Natural killer cell (primary cell): ENCODE measurements at places on chromosomes 6 and 20. TPM values are rescaled to one million over a fixed set of nuclear protein-coding genes. Genes with fewer than 3 reads are reported as not detected.

DNA sequence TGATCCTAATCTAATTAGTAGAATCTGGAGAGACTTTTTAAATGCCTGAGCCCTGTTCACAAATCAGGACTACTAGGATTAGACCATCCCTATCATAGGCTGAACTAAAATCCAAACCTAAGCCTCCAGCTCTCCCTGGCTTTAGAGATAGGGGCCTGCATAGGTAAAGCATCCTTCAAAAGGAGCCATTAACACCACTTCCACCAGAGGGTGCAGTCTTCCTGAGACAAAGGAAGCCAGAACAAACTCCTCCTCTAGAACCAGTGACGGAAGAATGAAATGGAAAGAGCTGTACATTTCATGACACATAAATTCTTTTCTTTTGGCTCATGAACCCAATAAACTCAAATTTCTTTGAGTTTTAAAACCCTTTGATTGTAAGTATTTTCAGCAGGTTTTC, 291.2 kb upstream of the ADGRB3 start:
- no peaks in the 10 kb centered on the region for H3K4me1 ChIP-seq
- DNase-seq: no peak
- no peak overlapping the region for H3K27ac ChIP-seq
- no peaks in the 10 kb centered on the region for H3K36me3 ChIP-seq

GRCh38 chr6:30730601-30731435, 10.7 kb downstream of the TUBB start:
- no peak overlapping the region for H3K27ac ChIP-seq
- DNase-seq: peak; percentile 91
- no peak overlapping the region for H3K4me3 ChIP-seq
- H3K27me3 ChIP-seq: no peaks in the 10 kb centered on the region

DNA sequence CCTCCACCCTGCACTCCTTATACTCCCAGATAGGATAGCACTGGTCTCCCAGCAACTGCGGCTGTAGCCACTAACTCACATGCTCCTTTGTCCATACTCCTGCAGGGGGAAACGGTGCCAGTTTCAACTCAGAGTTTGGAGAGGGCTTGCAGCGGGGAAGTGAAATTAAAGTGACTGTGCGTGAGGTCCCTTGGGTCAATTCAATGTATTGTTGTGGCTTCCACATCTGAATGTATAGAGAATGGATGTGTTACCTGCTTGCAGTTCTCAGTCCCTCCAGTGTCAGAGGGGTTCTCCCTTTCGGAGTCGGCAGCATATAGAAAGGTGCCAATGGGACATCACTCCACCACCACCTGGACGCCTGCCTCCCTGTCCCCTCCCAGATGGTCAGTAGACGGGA, 93.6 kb upstream of the CNKSR3 start:
- DNase-seq: no peak
- H3K27ac ChIP-seq: no peak overlapping the region
- H3K36me3 ChIP-seq: no peaks in the 10 kb centered on the region
- no peak overlapping the region for H3K4me3 ChIP-seq

DNA sequence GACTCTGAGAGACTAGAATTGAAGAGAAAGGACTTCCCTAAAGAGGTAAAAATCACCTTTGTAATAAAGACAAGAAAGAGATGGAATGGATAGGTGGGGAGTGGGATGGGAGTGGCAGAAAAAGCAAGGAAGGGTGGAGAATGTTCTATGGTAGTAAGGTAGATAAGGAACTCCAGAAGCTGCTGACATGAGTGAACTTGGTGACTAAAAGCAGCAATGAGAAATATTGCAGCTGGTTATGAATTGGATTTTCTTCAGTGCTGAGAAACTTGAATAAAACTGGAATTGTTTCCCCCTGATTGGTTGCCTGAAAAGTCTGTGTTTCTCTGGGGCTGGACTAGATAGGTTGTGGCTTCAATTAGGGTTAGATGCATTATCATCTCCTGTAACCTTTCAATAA, 15.7 kb upstream of the DTNBP1 start:
- no peaks in the 10 kb centered on the region for H3K27me3 ChIP-seq
- H3K27ac ChIP-seq: no peak overlapping the region
- H3K4me3 ChIP-seq: no peak overlapping the region

DNA sequence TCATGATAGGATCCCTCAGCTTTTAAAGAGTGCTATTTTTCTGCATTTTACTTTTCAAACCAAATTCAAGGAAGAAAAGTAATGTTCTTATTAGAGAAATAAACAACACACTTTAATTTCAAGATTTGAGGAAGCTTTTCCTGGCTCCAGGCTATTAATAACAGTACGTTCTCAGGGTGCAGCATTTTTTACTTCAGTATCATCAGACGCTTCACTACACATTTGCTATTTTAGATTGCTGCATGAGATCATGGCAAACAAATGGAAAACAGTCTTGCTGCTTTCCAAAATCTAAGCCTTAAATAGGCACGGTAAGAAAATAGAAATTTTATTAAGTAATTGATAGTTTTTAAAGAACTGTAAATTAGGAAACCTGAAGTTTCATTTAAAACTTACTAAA, 253.6 kb upstream of the EXOC2 start:
- H3K4me1 ChIP-seq: no peaks in the 10 kb centered on the region
- H3K27ac ChIP-seq: no peak overlapping the region
- H3K4me3 ChIP-seq: no peak overlapping the region
- no peaks in the 10 kb centered on the region for H3K36me3 ChIP-seq
- H3K27me3 ChIP-seq: no peaks in the 10 kb centered on the region

GRCh38 chr6:41570259-41570615, 24.1 kb downstream of the FOXP4 start:
- no peak for DNase-seq
- H3K4me3 ChIP-seq: no peak overlapping the region
- no peaks in the 10 kb centered on the region for H3K27me3 ChIP-seq
- no peaks in the 10 kb centered on the region for H3K4me1 ChIP-seq
- H3K36me3 ChIP-seq: peaks cover 8% of the 10 kb centered on the region

DNA sequence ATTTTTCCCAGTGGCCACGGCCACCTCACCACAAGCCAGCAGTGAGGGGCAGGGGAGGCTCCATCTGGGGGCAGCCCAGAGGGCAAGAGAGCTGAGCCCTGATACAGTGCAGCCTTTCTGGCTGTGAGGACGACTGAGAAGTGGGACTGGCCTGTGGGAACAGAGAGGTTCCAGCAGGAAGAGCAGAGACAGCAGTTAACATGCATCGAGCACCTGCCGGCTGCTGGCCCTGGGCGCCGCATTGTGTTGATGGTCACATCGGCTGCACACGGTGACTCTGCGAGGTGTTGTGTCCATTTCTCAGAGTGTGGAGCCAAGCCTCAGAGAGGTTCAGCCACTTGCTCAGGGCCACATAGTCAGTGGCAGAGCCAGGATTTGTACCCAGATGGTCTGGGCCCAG, 9.8 kb downstream of the FOXS1 start:
- H3K27ac ChIP-seq: no peak overlapping the region
- peaks cover 49% of the 10 kb centered on the region for H3K4me1 ChIP-seq
- H3K36me3 ChIP-seq: no peaks in the 10 kb centered on the region
- H3K27me3 ChIP-seq: peaks cover 7% of the 10 kb centered on the region

DNA sequence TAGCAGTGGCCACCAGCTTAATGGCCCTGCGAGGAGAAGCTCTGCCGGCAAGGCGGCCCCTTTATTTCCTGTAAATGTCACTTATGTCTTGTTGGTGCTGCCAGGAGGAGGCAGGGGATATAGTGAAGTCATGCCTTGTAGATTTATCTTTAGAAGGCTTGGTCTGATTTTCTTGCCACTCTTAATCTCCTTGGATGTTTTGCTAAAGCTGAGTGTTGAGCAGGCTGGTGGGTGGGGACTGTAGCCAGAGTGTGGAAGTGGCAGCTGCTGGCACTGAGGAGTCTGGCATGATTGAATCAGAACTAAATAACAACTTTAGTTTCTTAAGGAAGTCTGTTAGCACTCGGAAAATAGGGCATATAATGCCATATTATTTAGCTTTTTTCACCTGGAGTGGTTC, 77.9 kb downstream of the PHF20 start:
- DNase-seq: no peak
- H3K27ac ChIP-seq: no peak overlapping the region
- no peaks in the 10 kb centered on the region for H3K27me3 ChIP-seq
- H3K4me1 ChIP-seq: peaks cover 4% of the 10 kb centered on the region
- peaks cover 33% of the 10 kb centered on the region for H3K36me3 ChIP-seq

- peaks cover 8% of the 10 kb centered on the region for H3K4me1 ChIP-seq
- no peak overlapping the region for H3K27ac ChIP-seq
- DNase-seq: no peak
These were observed 4.7 kb downstream of the CCN2 start for GRCh38 chr6:131946404-131946991.

GRCh38 chr6:28251661-28252008, 434 bp downstream of the ZKSCAN4 start:
- DNase-seq: peak; percentile 61
- peak overlapping the region; percentile 81 for H3K4me3 ChIP-seq
- peaks cover 12% of the 10 kb centered on the region for H3K4me1 ChIP-seq
- peaks cover 21% of the 10 kb centered on the region for H3K36me3 ChIP-seq
- peak overlapping the region; percentile 39 for H3K27ac ChIP-seq

GRCh38 chr6:99905209-99906106, 88.6 kb downstream of the MCHR2 start:
- no peak overlapping the region for H3K4me3 ChIP-seq
- H3K27ac ChIP-seq: no peak overlapping the region
- no peaks in the 10 kb centered on the region for H3K27me3 ChIP-seq
- H3K4me1 ChIP-seq: no peaks in the 10 kb centered on the region
- DNase-seq: peak; percentile 38

DNA sequence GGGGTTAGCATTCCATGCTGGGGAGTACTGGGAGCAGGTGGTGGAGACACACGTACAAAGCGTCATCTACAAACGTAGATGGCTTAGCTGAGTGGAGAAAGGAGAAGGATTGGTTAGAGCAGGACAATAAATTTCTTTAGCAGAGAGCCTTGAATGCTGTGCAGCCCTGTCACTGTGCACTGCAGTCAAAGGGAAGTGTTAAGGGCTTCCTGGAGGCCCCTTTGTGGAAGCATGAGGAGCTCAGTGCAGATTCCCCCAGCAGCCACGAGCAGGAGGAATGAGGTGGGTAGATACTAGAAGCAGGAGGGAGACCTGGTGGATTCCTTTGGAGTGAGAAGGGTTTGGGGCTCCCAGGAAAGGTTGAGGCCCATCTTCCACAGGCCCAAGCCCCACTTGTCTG, 6.1 kb upstream of the TREML4 start:
- no peak overlapping the region for H3K4me3 ChIP-seq
- DNase-seq: no peak
- no peaks in the 10 kb centered on the region for H3K4me1 ChIP-seq
- H3K27me3 ChIP-seq: no peaks in the 10 kb centered on the region

GRCh38 chr6:134701301-134701700, 248.6 kb downstream of the ALDH8A1 start:
- H3K27me3 ChIP-seq: peaks cover 2% of the 10 kb centered on the region
- DNase-seq: no peak
- H3K4me3 ChIP-seq: no peak overlapping the region
- H3K27ac ChIP-seq: no peak overlapping the region

Gene LRRC73
- 0.24 TPM for total RNA-seq

Gene FAM50B
- 1.9 TPM for total RNA-seq

Gene FILIP1
- not detected for total RNA-seq

Gene C20orf202
- 0.75 TPM for total RNA-seq

Gene POLR1C
- 29.3 TPM for total RNA-seq

Gene RAET1E
- total RNA-seq: not detected
